Fibroblast of lung (primary cell): ENCODE measurements at places on chromosomes 3 and 15. TPM values are rescaled to one million over a fixed set of nuclear protein-coding genes. Genes with fewer than 3 reads are reported as not detected.

GRCh38 chr3:178833695-178834094, 237.9 kb downstream of the ZMAT3 start:
- DNase-seq, result no peak
- no peaks in the 10 kb centered on the region for H3K36me3 ChIP-seq
- H3K27me3 ChIP-seq, result no peaks in the 10 kb centered on the region
- no peak overlapping the region for H3K4me3 ChIP-seq
- no peak overlapping the region for H3K27ac ChIP-seq
- H3K4me1 ChIP-seq, result no peaks in the 10 kb centered on the region

- H3K27me3 ChIP-seq, result no peaks in the 10 kb centered on the region
- H3K27ac ChIP-seq, result no peak overlapping the region
- no peak overlapping the region for H3K4me3 ChIP-seq
- H3K36me3 ChIP-seq, result no peaks in the 10 kb centered on the region
Observed at GRCh38 chr3:64088408-64089205, 65.3 kb upstream of the PSMD6 start.

GRCh38 chr15:100688549-100689120, 86.2 kb downstream of the ASB7 start:
- no peaks in the 10 kb centered on the region for H3K27me3 ChIP-seq
- peak overlapping the region; percentile 62 for H3K27ac ChIP-seq
- H3K4me3 ChIP-seq, result no peak overlapping the region
- no peak for DNase-seq

DNA sequence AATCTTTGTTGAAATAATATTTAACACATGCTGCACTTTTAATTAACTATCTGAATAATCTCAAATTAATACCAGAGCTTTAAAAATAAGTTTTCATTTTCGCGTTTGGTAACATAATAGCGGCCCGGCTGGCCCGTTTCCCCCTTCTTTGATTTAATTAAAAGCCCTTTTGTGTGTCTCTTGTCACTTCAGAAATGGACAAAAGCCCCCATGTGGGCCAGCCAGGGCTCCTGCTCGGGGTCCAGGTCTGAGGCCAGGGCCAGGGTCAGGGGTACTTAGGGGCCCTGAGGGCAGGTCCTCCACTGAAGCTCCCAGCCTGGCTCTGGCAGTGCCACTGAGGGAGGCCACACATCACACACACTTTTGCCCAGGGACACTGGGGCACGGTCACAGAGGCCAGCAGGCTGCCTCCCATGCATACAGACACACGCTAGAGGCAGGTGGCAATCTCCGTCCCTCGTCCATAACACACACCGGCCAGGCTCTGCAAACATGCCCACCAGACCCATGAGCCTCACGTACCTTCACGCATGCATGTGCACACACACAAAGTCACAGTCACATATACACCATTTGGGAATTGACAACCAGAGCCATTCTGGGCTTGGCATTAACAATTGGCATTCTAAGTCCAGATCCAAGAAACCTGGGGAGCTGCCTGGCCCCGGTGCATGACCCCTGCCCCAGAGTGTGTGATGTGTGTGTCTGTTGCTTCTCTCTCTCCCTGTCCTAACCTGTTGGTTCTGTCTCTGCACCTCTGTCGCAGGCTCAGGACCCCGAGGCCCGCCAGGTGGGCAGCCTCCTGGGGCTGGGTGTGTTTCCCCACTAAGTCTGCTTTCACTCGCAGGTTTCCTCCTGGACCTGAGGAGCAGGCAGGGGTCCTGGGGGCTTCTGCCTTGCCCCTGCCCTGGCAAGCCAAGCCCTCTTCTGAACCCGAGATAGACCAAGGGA, 38.5 kb downstream of the DNAJB8 start:
- H3K27ac ChIP-seq, result no peak overlapping the region
- no peak overlapping the region for H3K4me3 ChIP-seq
- DNase-seq, result no peak
- peaks cover 2% of the 10 kb centered on the region for H3K4me1 ChIP-seq
- H3K36me3 ChIP-seq, result no peaks in the 10 kb centered on the region
- H3K27me3 ChIP-seq, result peaks cover 36% of the 10 kb centered on the region

The UROC1 gene
- not detected in 2 replicates for total RNA-seq

DNA sequence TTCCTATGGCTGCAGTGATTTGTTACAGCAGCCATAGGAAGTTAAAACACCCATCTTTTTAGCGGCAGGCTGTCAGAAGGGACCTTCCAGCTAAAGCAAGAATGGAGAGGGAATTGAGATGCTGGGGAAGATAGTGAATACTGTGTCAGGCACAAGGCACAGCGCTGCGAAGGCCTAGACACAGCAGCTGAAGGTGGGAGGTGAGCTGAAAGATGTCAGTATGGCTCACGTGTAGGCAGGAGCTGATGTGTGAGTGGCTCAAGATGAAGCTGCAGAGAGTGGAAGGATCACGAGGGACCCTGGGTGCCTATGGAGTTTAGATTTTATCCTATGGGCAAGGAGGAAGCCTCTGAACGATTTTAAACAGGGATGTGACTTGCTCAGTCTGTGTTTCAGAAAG, 44.3 kb downstream of the NMNAT3 start:
- no peak for DNase-seq
- no peaks in the 10 kb centered on the region for H3K27me3 ChIP-seq
- no peaks in the 10 kb centered on the region for H3K36me3 ChIP-seq
- no peak overlapping the region for H3K27ac ChIP-seq
- no peaks in the 10 kb centered on the region for H3K4me1 ChIP-seq

The PLS1 gene
- total RNA-seq, result 0.51 and 0.83 TPM in 2 replicates

DNA sequence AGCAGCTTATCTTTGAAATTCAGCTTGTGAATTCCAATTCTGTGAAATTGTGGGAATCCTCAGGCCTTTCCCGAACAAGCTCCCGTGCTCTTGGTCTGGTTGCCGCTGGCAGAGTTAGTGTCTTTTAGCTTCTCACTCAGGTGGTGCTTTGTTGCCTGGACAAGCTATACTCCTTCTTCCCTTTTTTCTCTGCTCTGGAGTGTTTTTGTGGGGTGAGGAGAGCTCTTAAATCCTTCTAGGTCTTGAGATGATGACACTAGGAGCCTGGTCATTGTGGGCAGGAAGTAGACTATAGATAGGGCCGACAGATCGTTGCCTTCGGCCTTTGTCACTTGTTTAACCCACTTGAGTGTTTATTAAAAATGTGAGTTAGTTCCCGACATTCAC, 93.8 kb downstream of the SLCO3A1 start:
- peaks cover 23% of the 10 kb centered on the region for H3K4me1 ChIP-seq
- no peak overlapping the region for H3K27ac ChIP-seq
- H3K36me3 ChIP-seq, result no peaks in the 10 kb centered on the region
- DNase-seq, result no peak
- no peaks in the 10 kb centered on the region for H3K27me3 ChIP-seq
- no peak overlapping the region for H3K4me3 ChIP-seq

The TAMM41 gene
- total RNA-seq, result 4.6 and 5.6 TPM in 2 replicates

- peaks cover 8% of the 10 kb centered on the region for H3K4me1 ChIP-seq
- H3K27ac ChIP-seq, result no peak overlapping the region
- H3K36me3 ChIP-seq, result no peaks in the 10 kb centered on the region
- DNase-seq, result peak; percentile 85
- no peaks in the 10 kb centered on the region for H3K27me3 ChIP-seq
- no peak overlapping the region for H3K4me3 ChIP-seq
Observed at GRCh38 chr3:138493804-138494606, 59.6 kb downstream of the ESYT3 start.
